ENCODE measurements at places on chromosomes 1 and 21.

DNA sequence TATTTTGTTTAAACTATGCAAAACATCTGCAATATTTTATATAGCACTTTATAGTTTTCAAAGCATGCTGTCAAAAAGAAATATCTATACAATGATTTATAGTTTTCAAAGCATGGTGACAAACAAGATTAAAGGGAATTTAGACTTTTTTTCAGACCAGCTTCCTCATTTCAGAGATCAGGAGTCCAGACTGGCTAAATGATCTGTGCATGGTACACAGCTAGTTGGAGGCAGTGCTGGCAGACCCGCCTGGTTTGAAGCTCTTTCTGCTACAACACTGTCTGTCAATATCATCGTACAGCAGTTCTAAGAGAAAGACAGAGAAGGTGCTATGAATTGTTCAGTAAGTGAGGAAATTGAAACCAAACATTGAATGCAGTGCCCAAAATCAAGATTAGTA lies 479.0 kb downstream of the PTBP2 start:
- no peak for DNase-seq

DNA sequence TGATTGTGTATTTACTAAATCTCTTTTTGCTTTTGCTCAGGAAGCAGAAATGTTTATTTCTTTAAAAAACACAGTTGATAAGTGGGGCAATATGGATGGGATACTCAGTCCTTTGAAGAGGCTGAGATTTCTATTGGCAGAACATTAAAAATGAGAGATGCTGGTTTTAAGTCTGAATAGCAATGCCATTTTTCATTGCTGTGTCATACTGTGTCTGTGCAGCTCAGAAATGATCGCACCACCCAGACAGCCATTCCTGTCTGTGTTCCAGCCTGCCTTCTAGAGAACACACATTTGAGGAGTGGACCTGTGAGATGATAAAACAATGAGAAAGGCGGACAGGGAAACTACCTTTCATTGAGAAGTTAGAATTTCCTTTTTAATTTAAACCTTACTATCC lies 231.2 kb upstream of the USP24 start:
- no peak for DNase-seq

GRCh38 chr1:121444096-121444495 lies 259.3 kb downstream of the SRGAP2C start:
- no peak for DNase-seq

GRCh38 chr1:55005351-55006140 lies 6.8 kb downstream of the BSND start:
- DNase-seq, result no peak

- DNase-seq, result peak; percentile 67
Measured at GRCh38 chr1:38834221-38834782, 25.3 kb downstream of the RRAGC start.

DNA sequence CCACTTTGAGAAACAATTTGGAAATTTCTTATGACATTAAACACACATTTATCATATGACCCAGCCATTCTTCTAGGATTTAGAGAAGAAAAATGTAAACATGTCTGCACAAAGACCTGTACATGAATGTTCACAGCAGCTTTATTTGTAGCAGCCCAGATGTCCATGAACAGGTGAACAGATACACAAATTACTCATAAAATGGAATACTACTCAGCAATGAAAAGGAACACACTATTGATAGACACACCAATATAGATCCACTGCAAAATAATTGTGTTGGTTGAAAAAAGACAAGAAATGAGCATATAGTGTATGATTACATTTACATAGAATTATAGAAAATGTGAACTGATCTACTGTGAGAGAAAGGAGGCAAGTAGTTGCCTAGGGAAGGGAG lies 26.1 kb downstream of the ARHGEF11 start:
- no peak for DNase-seq

DNA sequence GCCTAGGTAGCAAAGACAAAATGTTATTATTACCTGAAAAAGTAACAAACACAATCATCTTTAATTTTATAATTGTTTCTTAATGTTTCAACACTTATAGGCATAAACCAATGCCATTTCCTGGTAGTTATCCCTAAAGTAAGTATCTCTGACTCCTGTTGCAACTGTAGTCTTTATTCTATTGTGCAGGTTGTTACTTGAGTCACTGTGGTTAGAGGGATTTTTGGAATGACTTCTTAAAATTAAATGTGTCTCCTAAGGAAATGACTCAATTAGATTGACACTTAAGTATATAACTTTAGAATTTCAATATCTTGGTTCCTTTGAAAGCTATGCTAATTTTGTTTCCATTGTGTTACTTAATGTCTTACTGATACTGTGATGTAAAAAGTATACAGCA lies 143.9 kb downstream of the PHTF1 start:
- DNase-seq, result no peak

- no peak for DNase-seq
Measured at GRCh38 chr1:115332813-115333608, 5.0 kb downstream of the NGF start.

DNA sequence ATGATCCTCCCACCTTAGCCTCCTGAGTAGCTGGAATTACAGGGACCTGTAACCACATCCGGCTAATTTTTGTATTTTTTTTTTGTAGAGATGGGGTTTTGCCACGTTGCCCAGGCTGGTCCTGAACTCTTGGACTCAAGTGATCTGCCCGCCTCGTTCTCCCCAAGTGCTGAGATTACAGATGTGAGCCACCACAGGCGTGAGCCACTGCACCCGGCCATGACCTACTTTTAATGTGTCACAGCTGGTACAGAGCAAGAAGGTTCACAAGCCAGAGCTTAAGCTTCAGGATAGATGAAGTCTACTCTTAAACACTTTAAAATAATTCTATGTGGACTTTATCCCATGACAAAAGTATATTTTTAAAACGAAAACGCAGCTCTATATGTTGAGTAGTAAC lies 23.6 kb downstream of the ACBD3 start:
- DNase-seq, result no peak

DNA sequence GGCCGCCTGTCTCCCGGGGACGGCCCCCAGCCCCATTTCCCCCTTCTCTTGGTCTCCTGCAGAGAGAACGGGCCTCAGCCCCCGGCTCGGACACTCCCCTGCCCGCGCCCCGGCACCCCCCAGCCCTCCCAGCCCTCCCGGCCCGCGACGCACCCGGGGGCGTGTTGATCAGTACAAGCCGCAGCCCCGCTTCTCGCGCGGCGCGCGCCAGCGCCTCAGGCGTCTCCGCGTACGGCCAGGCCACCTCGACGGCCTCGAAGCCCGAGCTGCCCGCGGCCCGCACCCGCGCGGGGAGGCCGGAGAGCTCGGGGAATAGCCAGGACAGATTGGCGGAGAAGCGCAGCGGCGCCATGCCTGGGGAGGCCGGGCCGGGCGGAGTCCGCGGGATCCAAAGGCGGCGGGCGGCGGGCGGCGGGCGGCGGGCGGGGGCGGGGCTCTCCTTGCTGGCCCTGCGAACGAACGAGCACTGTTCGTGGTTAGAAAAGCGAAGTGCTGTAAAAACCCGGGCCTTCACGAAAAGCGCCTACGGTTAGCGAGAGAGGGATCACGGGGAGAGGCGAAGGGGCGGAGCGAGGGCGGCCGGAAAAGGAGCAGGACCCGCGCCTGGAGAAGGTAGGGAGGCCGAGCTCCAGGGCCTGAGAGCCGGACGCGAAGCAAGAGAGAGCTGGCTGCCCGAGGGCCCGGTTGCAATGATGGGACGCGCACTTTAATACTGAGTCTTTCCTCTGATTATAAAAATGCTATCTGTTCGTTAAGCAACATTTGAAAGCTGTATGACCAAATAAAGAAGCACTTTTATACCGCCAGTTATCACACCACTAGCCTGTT lies at the start of gene HYI:
TSS of gene HYI (minus strand) at position 490 of the 828 bp plus-strand sequence. CDS start at position 352, 138 bp downstream.
- DNase-seq, result peak; percentile 57

DNA sequence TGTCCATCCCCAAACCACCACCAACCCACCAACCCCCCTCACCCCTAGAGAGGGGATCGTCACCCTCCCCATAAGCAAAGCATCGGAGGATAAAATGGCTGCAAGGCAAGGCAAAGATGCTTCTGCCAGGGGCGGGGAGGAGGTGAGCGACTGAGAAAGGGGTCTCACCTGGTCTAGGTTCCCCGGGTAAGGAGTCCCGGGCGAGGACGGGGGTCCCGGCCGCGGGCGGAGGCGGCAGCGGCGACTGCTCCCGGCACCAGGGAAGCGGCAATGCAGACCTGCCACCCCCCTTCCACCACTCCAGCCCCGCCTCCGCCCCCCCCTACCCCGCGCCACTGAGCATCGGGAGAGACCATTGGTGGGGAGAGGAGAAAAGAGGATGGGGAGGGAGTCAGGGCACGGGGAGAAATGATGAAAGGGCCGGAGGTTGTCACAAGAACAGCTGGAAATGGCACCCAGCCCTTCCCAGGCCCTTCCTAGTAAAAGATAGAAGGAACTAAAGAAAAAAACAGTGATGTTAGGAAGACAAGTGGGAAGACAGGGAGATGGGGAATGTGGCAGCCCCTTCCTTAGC lies at the start of gene SV2A:
TSS of gene SV2A (minus strand) at position 274 of the 574 bp plus-strand sequence. CDS start 4,004 bp downstream, outside the sequence.
- no peak for DNase-seq

DNA sequence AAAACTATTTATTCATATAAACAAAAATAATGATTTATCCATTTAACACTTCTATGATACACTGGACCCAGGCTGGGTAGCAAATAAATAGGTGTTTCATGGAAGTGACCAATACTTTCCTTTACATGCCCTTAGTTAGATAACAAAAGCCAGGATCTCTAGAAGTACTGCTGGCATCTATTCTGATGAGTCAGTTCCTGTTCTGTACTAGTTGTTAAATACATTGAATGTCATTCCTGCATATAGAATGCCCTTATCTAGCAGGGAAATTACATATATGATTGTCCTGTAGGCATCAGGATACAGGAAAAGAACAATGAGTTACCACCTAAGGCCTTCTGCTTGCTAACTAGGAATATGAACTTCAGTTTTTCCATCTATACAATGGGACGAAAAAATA lies 130.8 kb downstream of the HFM1 start:
- DNase-seq, result no peak

- DNase-seq, result no peak
Measured at GRCh38 chr1:8679395-8679800, 138.0 kb downstream of the RERE start.

GRCh38 chr1:25688390-25689119 lies 72.0 kb downstream of the MAN1C1 start:
- DNase-seq, result no peak

- DNase-seq, result peak; percentile 14
Measured at GRCh38 chr1:25216123-25216522, 16.2 kb downstream of the SYF2 start.

- no peak for DNase-seq
Measured at GRCh38 chr1:39689635-39690034, 1.6 kb downstream of the HPCAL4 start.

DNA sequence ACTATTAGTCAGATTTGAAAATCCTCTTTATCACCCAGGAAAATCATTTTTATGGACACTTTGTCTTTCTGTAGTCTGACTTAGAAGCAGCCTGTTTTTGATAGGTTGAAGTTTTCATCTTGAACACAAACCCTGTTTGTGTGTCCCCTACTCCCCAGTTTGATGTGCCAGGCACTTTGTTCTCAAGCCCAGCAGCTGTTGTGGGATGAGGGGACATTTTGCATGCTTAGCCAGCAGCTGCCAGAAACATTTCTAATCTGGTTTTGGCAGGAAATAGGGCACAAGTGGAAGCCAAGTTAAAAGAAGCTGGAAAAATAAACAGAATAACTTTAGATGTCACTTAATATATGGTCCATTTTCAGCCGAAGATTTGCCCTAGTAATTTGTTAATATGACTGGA lies 29.9 kb downstream of the ACTN2 start:
- no peak for DNase-seq

DNA sequence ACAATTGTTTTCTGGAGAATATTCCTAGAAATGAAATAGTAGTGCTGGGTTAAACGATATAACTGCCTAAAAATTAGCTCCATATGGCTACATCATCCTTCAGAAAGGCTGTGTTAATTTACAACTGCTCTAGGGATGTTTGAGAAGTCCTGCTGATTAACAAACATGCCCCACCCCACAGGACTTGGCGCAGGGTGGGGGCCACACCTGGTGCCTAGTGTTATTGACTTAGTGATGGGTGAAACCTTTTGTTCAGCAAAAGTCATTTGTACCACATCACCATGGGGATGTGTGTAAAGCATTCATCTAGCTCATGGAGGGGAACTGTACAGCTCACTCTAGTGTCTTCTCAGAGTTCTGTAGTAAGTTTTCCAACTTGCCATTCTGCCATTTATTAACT lies 492.8 kb downstream of the CAMTA1 start:
- DNase-seq, result no peak
